GF-D8 (cell line): ENCODE measurements at places on chromosomes 11 and 22.
A peak's percentile ranks its signal among the peaks of the same experiment; 100 is the strongest.

DNA sequence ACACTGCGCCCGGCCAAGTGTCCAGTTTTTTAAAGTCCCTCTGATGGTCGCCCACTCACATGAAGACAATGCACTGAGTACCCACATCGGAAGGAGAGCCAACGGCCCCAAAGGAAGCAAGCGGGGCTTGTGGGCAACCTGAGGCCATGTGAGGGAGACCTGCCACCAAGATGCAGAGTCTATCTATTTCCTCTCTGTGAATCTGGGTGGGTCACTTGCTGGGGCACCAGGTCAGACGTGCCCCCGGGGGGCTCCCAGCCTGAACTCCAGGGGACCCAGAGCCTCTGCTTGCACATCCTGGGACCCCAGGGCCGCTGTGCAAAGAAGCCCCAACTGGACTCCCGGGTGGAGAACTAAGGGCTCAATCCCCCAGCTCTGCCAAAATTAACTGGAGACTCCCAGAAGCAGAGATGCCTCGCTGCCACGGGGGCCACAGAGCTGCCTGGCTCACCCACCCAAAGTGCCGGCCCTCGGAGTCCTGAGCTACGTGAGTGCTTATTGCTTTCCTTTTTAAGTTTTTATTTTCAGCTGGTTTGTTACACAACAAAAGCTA, 106.4 kb downstream of the BRD1 start:
- DNase-seq: no peak

DNA sequence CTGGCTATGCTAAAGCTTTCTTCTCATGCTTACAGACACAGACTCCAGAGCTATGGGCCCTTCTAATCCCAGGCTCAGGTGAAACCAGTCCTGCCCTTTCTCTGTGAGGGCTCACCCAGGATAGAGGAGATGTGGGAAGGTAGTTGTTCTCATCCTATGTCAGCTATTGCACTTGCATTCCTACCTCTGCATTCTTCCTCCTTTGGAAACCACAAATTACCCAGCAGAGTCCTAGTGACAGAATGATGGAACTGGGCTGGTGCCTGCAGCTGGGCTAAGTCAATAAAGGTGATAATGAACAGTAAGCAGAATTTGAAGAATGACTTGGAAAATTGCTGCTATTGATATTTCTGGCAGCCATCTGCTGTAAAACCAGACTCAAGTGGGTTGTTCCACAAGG, 560.0 kb downstream of the TMEM135 start:
- no peak for DNase-seq

DNA sequence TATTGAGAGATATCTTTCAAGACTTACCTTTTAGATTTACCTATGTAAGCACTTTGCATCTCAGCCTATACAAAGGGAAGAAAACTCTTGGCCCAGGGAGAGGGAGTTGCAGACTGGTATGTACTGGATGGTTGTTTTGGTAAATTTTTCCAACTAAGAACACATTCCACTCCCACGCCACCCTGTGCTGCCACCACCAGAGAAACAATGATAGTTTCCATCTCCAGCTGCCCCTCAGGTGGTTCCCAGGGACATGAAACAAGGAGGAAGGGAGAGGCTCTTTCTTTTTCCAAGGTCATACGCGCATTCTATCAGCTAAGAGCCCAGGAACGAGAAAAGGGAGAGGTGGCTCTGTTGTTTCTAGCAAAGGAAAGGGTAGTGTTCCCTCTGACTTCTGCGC, 34.4 kb downstream of the CCDC34 start:
- no peak for DNase-seq

DNA sequence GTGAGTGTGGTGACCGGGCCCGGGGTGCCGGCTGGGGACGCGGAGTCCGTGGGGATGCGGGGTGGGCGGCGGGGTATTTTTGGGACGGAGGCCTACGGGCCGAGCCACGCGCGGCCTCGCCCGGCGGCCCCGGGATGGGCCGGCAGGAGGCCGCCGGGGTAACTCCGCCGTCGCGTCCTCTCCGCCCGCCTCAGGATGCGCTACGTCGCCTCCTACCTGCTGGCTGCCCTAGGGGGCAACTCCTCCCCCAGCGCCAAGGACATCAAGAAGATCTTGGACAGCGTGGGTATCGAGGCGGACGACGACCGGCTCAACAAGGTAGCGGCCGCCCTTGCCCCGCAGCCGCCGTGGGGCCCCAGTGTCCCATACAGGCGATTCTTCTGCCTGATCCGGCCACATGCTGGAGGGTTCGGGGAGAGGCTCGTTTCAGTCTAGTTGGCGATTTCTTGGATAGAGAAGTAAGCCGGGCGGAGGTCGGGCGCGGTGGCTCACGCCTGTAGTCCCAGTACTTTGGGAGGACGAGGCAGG, 337 bp downstream of the RPLP2 start:
- no peak for DNase-seq

GRCh38 chr11:17927041-17927440, 85.8 kb downstream of the SERGEF start:
- no peak for DNase-seq

- no peak for DNase-seq
These were observed 6.1 kb upstream of the CRYBB3 start for GRCh38 chr22:25193548-25193947.

DNA sequence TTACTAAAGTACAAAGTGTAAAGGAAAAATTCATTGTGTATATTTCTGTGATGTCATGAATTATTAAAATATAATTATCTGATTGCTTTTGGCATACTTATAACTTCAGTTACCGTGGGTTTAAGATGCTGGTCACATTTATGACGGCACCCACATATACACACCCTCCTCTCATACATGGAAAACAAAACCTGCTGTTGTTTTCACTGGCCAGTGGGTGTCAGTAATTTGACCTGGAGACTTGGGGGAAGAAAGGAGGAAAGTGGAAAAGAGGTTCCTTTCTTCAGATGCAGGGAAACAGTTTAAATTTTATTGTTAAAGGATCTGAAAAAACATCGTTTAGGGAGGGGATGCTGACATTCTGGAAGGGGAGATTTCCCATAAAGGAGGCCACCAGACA, 742 bp upstream of the BBOX1 start:
- no peak for DNase-seq

DNA sequence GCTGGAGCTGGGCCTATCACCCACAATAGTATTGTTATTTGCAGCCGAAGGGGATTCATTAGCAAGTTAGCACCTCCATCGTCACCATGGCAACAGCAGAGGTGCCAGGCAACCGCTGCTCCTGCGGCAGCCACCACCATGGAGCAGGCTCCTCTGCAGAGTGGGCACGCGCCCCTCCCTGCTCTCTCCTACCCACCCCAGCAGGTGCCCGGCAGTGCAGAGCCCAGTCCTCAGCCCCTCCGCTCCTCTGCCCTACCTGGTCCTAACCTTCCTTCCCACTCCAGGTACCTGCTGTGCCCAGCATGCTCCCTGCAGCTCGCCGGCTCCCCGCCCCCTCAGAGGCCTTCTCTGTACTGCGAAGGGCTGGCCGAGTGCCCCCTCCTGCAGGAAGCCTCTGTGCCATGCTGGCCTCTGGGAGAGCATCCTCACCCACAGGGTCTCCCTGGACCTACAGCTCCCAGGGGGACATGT, 3.6 kb downstream of the DUSP8 start:
- no peak for DNase-seq

GRCh38 chr11:60852117-60852981, 3.4 kb downstream of the PTGDR2 start:
- DNase-seq: no peak

- no peak for DNase-seq
These were observed 229.1 kb upstream of the CARD18 start for GRCh38 chr11:105368711-105369110.

GRCh38 chr11:74636630-74637184, 44.3 kb downstream of the POLD3 start:
- DNase-seq: peak; percentile 2

- no peak for DNase-seq
These were observed 44.4 kb downstream of the MUC15 start for GRCh38 chr11:26527685-26528084.

GRCh38 chr11:15901054-15901453, 455.3 kb downstream of the SOX6 start:
- no peak for DNase-seq

- DNase-seq: no peak
These were observed 408.8 kb downstream of the INSC start for GRCh38 chr11:15523543-15523942.

DNA sequence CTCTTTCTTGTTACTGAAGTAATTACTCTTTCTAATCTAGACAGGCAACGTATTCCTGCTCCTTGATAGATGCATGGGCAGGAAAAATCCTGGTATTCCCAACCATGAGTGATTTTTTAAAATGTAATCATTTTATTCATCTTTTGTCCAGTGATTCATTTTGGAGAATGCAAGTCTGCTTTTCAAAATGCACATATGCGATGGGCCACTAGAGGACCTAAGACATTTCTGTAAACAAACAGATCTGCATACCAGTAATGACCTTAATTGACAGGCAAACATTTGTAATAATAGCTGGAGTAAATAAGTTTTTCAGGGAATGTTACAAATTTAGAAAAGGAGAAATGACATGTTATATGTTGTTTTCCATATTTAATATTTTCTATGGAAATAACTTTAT, 1167.6 kb downstream of the JRKL start:
- no peak for DNase-seq

DNA sequence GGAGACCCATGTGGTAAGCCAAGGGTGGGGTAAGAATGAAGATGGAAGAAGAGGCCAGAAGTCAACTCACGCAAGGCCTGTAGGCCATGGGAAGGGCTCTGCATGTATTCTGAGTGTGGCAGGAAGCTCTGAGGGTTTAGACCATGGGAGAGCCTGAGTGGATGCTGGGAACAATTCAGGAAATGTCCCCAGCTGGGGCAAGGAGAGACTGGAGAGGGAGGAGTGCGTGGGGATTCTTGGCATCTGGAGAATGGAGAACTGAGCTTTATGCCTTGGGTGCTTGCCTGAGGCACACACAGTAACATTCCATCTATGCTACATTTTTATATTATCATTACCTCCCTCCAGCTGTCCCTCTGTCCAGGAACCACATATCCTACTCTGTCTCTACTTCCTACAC, 50.4 kb upstream of the CD82 start:
- DNase-seq: no peak

- DNase-seq: no peak
These were observed 26.5 kb downstream of the TRIM77 start for GRCh38 chr11:89736566-89736965.

DNA sequence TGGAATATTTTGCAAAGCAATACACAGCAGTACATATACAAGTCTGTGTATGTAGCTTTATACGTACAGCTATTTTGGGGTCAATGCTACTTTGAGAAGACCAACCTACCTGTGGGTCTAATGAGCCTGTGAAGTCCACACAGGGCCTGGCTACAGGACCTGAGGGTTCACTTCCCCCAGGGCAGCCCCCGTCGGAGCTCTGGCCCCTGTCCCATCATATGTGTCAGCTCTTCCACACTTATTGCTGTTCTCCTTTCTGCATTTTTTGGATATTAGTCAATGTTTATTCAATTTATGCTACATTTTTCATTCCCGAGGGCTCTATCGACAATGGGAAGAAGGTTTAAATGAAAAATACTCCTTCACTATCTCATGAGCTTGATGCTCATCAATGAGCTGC, 1473.6 kb downstream of the BRD1 start:
- DNase-seq: no peak
